ENCODE measurements at places on chromosomes 7 and 10.

DNA sequence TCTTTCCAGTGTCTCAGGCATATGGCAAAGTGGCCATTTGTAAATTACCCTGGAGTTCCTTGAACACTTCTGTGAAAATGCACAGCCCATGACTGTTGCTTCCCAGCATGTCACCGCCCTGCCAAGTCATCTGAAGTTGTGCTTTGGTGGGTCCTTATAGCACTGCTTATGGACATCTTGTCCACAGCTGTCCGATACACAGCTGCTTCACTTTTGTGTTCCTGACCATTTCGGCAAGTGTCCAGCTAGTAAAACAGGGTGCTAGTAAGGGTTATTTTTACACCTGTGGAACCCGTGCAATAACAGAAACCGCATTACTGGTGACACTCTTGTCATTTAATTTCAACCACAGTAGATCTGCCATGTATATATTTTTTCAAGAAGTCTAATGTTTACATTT lies 29.7 kb downstream of the PIP4K2A start:
- DNase-seq, result no peak

DNA sequence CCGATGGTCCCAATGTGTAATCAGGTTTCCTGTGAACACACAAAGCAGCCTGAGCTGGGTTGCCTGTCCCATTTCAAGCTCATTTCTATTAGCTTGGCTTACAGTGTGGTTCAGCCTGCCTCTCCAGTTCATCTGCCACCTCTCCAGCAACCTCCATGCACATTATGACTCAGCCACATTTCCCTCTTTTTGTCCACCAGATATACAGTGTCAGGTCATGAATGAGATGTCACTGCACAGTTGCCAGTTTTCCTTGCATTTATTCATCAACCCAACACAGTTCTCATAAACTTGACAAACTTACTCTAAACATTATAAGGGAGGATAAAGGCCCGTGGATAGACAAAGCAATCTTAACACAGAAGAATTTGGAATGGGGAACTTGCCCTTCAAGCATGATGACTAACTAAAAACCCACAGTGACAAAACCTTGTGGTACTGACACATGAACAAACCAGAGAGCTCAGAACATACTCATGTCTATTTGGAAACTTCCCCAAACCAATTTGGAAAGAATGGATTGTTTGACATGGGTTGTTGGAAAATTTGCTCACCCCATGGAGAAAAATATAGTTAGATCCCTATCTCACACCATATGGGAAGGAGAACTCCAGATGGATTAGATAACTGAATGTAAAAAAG lies 2.5 kb upstream of the CFAP58 start:
- no peak for DNase-seq

- no peak for DNase-seq
Observed at GRCh38 chr7:68535266-68535665, 1063.0 kb upstream of the AUTS2 start.

DNA sequence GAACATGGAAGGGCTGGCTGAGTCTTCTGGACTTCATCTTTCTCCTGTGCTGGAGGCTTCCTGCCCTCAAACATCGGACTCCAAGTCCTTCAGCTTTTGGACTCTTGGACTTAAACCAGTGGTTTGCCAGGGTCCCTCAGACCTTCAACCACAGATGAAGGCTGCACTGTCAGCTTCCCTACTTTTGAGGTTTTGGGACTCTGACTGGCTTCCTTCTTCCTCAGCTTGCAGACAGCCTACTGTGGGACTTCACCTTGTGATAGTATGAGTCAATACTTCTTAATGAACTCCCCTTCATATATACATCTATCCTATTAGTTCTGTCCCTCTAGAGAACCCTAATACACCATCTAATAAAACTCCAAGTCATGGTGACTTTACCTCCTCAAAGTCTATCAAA lies 4.0 kb upstream of the CLEC5A start:
- no peak for DNase-seq

- DNase-seq, result no peak
Observed at GRCh38 chr10:61486251-61486650, 33.1 kb upstream of the TMEM26 start.

DNA sequence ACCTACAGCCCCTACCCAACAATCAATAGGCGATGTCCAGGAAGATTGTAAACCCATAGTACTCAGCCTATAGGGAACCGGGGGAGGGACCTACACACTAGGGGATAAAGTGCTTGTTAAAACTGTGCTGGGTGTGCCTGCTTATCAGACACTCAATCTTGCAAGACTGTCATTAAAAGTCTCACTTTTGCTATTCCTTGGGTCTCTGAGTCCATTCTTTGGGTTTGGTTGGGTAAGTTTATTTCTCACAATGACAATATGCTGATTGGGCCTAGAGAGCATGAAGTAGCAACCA lies 45.6 kb downstream of the PTPRE start:
- no peak for DNase-seq

- DNase-seq, result no peak
Observed at GRCh38 chr10:132375116-132375794, 21.7 kb upstream of the PWWP2B start.

- DNase-seq, result no peak
Observed at GRCh38 chr10:74652664-74653063, 173.7 kb upstream of the KAT6B start.

- DNase-seq, result no peak
Observed at GRCh38 chr7:101823096-101823495, 5.7 kb downstream of the CUX1 start.

DNA sequence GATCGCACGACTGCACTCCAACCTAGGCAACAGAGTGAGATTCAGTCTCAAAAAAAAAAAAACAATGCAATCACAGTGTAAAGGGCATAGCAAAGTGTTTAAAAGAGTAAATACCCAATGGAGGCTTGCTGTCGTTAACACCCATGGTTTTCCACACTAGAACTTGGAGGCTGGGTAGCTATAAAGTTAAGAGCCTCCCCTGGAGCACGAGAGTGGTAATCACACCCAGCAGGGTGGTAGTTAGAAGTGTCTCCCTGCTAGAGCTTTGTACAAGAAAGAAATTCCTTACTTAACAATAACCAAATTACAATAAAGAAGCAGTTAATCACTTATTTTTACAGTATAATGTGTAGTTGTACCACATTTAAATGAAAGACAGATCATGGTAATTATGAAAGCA lies 1078.9 kb downstream of the NRG3 start:
- DNase-seq, result no peak

- no peak for DNase-seq
Observed at GRCh38 chr10:9452056-9452455, 1397.6 kb downstream of the GATA3 start.

- no peak for DNase-seq
Observed at GRCh38 chr10:30645340-30645827, 15.8 kb upstream of the LYZL2 start.

DNA sequence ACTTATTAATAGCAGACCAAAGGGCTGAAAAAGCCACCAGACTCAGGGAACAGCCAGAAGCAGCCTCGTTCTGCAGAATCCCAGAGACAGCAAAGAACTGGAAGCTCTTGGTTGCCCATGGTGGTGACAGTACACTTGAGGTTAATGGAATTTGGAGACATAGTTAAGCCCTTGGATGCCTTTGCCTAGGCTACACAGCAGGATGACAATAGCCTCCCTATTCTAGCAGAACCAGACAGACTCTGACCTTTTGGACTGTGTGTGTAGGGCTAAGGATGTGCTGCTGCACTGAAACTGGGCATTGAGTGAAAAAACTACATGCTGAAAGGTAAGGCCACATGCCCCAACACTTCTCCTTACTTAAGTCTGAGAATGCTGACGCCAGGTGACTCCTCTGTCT lies 22.7 kb downstream of the OTUD1 start:
- no peak for DNase-seq
